Lower leg skin (tissue), 4 donors: ENCODE measurements at places on chromosomes 11 and 22.

- no peak for DNase-seq
These were observed 10.9 kb upstream of the DCHS1 start for GRCh38 chr11:6666302-6667183.

GRCh38 chr22:24459911-24460310, 32.5 kb downstream of the ADORA2A start:
- no peak for DNase-seq

- DNase-seq = no peak
These were observed 16.6 kb downstream of the SEC14L3 start for GRCh38 chr22:30455075-30455840.

DNA sequence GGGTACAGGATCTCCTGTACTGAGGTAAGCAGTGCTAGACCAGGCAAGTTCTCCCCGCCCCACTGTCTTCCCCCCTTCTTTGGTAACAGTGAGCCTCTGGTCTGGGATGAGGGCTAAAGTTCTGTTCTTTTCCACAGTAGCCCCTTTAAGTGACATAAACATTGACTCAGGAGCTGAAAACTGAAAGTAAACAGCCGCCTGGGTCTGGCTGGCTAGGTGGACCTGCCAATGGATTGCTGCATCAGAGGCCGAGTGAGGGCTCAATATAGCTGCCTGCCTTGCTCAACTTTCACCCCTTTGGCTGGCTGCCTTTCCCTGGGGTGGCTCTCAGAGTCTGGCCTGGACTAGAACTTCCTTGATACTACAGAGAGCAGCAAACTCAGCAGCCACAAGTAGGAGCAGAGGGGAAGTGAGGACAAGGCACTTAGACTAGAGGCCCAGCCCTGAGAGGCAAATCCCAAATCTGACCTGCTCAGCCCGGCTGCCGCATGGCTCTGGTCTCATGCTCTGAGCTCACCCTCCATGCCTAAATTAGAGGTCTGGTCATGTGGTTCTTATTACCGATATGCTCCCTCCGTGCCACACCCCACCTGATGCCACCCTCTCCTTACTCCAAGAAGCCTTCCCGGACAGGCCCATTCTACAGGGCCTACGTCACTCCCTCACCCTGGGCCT, 9.6 kb upstream of the UCP3 start:
- DNase-seq = peak; percentile 97

DNA sequence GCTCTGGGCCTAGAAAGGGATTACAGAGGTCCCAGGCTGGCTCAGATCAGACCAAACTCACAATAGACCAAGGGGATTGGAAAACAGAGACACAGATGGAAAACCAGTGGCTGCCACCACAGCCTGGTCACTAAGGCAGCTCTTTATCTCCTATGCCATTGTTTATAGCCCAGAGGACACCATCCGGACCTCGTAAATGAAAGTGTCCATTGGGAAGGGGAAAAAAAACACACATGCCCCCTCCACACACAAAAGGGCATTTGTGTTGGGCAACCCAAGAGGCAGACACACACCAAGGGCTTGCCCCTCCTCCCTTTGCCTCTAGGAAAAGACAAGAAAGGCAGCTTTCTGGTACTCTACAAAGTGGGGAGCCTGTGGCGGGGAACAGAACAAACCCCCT, 85.9 kb downstream of the GAB2 start:
- DNase-seq = no peak
